ENCODE measurements at places on chromosomes 7 and 10.

GRCh38 chr10:54148508-54148907, 652.5 kb downstream of the PCDH15 start:
- no peak for DNase-seq

- DNase-seq = no peak
These were observed 22.3 kb downstream of the CNPY1 start for GRCh38 chr7:155524018-155524556.

GRCh38 chr7:87178320-87178719, 26.1 kb downstream of the DMTF1 start:
- DNase-seq = no peak

- no peak for DNase-seq
These were observed 24.0 kb upstream of the KMT2C start for GRCh38 chr7:152459724-152460251.

- DNase-seq = no peak
These were observed 112.8 kb upstream of the RAB18 start for GRCh38 chr10:27391325-27391724.

- DNase-seq = no peak
These were observed 168.2 kb downstream of the TNS3 start for GRCh38 chr7:47413526-47414341.

DNA sequence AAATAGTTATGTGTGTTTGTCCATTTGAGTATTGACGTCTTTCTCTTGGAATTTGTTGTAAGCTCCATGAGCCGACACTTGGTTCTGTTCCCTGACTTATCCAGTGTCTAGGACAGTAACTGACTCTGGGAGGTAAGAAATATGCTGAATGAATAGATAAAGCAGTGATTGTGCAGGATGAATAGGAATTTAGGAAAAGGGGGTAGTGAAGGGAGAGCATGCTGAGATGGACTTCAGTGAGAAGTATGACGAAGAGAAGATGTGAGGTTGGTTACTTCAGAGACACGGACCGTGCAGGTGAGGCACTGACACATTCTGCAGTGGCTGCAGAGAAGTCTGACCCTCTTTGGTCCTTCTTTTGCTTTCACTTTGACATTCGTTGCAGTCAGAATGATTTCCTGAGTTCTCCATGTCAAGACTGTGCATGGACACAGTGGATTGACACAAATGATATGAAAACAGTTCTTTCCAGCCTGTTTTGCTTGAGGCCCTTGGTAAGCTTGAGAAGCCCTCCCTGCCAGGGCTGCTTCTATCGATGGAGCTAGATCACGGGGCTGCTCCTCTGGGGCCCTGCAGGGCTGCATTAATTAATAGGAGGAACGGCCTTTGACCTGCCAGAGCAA, 261.5 kb upstream of the SORCS1 start:
- no peak for DNase-seq

DNA sequence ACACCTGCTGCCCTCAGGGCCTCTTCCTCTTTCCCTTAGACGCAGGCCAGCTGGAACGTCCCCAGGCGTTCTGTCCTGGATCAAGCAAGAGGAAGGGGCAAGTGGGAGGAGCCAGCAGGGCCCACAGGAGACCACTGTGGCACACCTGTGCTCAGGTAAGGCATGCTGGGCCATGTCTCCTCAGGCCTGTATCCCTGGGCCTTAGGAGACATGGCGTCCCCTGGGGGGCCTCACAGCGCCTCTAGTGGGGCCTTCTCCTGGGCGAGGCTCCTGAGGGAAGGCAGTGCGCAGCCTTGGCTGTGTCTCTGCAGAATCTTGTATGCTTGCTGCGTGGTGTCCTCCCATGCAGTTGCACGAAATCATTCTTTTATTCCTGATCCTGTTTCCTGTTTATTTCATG, 31.3 kb downstream of the ZNF783 start:
- no peak for DNase-seq

DNA sequence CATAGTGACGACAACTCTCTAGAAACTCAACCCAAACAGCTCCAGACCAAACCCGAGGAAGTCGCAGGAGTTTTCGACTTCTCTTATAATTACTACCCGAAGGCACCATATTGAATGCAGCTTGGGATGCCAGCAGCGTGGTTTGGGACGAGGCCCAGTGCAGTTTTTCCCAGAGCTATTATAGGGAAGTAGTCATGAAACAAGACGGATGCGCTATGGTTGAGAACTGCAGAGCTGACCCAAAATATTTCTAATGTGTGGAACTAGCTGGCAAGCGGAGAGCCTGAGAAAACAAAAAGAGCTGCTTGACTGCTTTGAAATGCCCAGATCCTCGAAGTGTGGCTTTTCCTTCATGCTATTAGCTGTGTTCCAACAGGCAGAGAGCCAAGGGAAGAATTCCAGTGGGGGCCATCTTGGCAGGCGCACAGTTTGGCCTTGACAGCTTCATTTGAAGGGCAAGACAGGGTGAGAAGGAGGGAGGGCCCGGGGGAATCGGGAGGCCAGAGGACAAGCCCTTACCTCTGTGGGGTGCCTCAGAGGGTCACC, 122.7 kb downstream of the CUL2 start:
- peak; percentile 93 for DNase-seq

- DNase-seq = no peak
These were observed 768.5 kb downstream of the NXPH1 start for GRCh38 chr7:9201928-9202327.

DNA sequence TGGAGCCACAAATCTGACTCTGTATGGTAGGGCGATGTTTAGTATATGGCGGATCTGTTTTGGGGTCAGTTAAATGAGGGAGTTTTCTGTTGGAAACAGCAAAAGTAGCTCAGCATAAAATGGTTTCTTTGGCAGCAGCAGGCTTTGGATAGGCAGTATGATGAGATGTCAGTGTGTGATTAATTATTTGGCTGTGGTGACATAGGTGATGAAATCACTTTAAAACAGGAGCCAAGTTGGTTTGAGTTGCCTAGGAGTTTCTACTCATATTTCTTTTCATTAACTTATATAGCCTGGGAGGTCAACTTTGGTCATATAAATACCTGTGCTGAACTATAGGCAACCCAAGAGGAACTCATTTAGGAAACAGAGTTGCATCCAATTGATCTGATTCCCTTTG, 291.2 kb downstream of the LRMDA start:
- no peak for DNase-seq

- DNase-seq = no peak
These were observed 54.4 kb upstream of the CFAP46 start for GRCh38 chr10:132996603-132997343.

DNA sequence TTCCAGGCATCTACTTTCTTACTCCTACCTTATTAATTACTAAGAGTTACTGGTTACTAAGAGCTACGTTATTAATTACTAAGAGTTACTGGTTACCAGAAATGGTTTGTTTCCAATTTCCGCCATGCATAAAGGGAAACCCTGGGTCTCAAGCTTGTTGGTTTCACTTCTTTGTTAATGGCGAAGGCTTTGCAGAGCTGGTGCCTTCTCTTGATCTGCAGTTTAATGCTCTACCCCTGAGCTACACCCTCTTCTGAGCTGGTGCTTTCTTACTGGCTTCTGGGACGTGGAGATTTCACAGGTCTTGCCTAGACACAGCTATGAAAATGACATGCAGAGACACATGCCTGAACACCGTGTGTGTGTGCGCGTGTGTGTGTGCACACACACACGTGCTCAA, 560 bp downstream of the CPA4 start:
- DNase-seq = no peak

DNA sequence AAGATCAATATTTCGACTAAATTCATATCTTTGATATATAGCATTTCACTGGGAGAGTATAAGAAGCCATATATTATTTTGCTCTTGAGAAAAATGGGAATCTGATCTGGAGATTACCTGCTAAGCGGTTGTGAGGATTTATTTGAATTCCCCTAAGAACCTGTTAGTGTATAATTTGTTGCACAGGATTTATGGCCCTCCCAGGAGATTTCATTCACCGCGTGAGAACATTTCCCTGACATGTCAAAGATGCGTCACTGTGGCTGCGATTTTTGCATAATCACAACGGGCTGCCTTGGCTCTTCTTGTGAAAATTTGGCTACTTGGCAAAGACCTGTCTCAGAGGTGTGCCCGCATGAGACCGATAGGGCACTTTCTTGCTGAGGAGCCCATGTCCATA, 184.7 kb upstream of the PFKP start:
- peak; percentile 3 for DNase-seq

GRCh38 chr7:138246428-138246827, 170.2 kb downstream of the AKR1D1 start:
- DNase-seq = no peak

DNA sequence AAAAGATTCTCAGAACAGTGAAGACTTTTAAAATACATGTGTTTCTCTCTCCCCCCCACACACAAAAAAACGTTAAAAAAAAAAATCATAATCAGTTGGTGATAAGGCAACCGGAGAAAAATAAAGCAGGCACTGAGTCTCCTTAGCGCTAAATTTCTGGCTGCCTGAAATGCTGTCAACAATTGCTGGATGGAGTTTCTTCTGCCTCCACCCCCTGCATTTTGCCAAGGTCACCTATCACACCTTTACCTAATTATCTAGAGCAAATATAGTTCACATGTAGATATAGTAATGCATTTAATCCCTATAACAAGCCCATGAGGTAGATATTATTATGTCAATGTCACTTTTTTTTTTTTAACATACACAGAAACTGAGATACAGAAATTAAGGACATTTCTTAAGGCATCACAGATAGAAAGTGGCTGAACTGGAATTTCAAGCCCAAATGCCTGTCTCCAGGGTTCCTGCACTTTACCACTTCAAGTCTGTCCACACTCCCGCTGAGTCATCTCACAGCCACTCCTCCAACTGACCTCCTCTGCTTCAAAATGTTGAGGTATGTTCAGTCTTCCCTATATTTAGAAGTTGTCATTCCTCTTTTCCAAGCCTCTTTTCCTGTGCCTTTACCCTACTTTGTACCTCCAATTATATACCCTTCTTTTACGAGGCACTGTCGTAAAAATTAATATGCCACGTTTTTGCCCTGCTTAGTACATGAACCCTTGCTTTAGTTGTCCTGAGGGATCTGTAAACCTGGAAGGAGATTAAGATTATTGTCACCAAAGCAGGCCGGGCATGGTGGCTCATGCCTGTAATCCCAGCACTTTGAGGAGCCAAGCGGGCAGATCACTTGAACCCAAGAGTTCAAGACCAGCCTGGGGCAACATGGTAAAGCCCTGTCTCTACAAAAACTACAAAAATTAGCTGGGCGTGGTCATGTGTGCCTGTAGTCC, 72.8 kb upstream of the MPP7 start:
- DNase-seq = peak; percentile 66

DNA sequence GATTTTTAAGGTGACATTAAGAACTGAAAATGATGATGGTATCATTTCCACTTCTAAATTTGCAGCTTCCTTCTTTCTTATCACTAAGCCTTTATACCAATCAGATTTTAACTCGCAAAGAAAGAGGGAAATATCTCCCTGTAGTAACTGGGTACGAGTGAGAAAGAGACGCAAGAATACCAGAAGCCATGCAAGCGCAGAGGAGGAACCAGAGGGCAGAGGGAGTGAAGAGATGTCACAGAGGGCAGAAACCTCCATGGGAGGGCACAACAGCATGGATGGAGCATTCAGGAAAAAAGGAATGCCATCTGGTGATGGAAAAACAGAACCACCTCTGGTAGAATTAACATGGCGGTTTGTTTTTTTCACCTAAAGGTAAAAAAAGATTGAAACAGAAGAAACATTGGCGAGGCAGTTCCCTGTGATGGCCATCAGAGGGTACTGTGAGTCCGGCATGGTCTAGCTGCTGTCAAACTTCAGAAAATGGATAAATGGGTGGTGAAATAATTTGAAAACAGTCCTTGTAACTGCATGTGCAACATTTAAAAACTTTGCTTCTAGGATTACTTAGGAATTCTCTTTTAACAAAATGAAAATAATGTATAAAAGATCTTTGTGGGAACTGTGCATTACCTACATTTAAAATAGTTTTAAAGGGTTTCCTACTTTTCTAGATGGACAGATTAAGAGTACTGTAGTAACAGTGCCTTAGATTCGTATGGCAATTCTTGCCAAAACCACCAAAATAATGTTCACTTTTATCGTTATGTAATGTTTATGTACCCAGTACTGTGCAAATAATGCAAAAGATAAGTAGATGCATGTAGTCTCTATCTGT, 91.8 kb downstream of the ARHGAP12 start:
- peak; percentile 29 for DNase-seq

- DNase-seq = no peak
These were observed 51.8 kb upstream of the FAM3C start for GRCh38 chr7:121447911-121448300.

- DNase-seq = peak; percentile 13
These were observed 1.4 kb downstream of the OTUD1 start for GRCh38 chr10:23439961-23440889.

GRCh38 chr7:30285067-30285535, 704 bp downstream of the ZNRF2 start:
- DNase-seq = peak; percentile 39

DNA sequence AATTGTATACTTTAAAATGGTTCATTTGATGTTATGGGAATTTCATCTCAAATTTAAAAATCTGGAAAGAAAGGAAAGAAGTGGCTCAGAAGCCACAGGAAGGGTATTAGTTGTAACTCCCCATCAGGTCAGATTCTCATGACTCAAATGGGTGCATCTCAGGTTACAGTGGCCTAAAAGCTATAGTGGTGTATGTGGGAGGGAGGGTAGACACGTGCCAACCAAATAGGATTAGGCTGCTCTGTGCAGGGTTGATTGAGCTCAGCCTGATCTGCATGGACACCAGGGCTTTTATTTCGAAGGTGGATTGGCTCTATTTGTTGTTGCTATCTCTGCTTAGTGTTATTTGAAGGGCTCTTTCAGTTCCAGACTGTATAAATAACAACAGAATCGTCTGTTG, 121.5 kb upstream of the PRR15 start:
- DNase-seq = peak; percentile 17

GRCh38 chr10:128630787-128631252, 504.6 kb upstream of the MKI67 start:
- DNase-seq = peak; percentile 59

DNA sequence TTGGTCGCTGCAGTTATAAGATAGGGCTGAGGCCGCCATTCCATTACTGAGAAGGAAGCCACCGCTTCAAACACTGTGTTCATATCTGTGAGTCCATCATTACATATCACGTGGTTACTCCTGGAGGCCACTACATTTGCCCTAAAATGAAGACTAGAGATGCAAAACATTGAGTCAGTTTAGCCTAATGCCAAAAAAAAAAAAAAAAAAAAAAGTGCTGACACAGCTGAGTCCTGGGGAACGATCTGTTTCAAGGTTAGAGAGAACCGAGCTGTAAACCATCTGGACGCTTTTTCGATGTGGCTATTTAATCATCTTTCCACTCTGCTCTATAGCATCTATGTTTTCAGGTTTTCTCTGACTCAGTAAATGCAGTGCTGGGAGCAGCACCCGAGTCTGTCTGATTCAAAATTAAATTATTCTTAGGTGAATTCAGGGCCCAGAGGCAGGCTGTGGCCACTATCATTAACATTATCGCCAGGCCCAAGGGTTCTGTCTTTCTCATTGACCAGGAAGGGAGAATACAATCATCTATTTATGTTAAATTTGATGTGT, 449.1 kb downstream of the PAXIP1 start:
- DNase-seq = no peak
